ENCODE measurements at places on chromosomes 16 and 17.

DNA sequence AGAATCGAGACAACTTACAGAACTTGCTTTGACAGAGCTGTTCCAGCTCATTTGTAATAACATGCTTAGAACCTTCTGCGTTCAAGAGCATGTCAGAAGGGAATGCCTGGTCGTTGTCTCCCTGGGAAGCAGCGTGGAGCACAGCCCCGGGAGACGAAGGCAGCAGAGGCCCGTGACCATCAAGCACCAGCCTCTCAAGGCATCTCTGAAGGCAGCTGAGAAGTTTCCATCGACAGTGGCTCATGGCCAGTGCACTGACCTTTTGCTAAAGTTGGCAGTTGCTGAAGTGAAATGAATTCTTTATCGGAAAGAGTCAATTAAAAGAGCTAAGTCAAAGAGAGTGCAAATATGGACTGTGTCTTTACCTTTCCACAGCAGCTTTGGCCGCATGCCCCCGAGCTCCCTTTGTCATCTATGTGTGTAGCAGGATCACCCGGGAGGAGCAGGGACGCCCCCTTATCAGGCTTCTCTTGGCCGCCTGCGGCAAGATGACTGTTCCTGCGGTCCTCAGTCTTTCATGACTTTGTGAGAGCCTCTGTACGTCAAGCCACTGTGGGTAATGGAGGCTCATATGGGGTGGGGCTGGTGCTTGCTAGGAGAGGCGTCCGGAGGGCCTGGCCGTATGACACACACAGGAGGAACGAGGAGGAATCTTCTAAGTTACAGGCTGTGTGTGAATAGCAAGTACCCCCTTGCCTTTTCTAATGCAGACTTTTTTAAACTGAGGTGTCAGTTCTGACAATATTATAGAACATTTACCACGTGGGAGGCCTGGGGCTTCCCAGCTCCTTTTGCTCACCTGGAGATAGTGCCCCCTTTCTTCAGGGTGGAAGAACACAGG, 54.2 kb downstream of the LDHD start:
- no peak for DNase-seq

GRCh38 chr17:48462946-48463345, 32.9 kb upstream of the SKAP1 start:
- no peak for DNase-seq

- no peak for DNase-seq
These were observed 188.0 kb upstream of the FOXF1 start for GRCh38 chr16:86322283-86322682.

GRCh38 chr16:57178793-57179212, 7.0 kb downstream of the PSME3IP1 start:
- no peak for DNase-seq

DNA sequence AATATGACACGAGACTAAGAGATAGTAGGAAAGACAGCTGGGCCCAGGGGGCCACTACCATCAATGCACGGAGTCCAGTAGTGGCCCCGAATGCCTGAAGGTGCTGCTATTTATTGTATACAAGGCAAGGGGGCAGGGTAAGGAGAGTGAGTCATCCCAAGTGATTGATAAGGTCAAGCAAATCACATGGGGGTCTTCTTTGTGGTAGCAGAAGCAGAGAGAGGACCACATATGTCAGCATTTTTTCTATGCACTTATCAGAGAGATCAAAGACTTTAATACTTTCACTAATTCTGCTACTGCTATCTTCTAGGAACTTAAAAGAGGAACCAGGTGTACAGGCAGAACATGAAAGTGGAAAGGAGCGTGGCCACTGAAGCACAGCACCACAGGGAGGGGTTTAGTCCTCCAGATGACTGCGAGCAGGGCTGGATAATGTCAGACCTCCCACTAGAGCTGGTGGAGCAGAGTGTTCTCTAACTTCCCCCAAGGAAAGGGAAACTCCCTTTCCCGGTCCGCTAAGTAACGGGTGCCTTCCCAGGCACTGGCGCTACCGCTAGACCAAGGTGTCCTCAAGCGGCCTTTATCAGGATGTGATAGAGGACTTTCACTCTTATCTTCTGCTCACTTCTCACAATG, 26.4 kb upstream of the ARL4D start:
- no peak for DNase-seq

DNA sequence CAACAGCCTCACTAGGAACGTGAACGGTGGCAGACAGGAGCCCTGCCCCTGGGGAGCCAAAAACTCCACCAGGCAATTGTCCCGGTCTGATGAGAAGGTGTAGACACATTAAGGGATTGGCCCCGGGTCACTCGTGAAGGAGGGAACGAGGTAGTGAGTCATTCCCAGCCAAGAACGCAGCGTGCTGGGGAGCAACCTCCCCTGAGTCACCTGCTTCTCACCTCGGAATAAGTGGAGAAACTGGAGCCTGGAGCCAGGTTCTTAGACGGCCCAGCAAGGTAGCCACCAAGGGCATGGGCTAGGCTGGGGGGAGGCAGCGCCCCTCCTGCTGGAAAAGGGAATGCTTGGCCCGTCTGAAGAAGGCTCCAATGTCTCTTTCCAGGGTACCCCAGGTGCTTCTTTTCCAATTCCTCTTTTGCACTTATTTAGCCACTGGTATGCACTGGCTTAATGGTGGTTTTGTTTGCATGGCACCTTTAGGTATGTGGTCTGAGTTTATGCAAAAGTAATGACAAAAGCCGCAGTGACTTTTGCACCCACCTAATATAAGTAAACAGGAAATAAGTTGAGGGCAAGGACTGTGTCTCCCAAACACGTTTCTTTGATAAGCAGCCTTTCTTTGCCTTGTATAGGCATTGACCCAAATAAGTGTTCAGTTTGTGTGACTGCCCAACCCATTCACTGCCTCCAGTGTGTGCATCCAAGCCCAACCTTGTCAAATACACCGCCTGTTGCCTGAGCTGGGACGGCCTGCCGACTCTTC, 1.8 kb upstream of the HELZ start:
- DNase-seq, result no peak

DNA sequence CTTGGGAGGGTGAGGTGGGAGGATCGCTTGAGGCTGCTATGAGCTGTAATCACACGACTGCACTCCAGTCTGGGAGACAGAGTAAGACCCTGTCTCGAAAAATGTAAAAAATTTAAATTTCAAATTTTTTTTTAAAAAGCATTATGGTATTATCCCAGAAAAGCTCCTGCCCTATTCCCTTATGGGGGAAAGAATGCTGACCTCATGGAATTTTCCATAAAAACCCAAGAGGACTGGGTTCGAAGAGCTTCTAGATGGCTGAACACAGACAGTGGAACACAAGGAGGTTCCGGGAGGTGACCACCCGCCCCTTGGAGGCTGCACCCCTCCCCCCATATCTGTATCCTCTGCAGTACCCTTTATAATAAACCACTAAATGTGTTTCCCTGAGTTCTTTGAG, 4.0 kb downstream of the EIF4A3 start:
- no peak for DNase-seq

DNA sequence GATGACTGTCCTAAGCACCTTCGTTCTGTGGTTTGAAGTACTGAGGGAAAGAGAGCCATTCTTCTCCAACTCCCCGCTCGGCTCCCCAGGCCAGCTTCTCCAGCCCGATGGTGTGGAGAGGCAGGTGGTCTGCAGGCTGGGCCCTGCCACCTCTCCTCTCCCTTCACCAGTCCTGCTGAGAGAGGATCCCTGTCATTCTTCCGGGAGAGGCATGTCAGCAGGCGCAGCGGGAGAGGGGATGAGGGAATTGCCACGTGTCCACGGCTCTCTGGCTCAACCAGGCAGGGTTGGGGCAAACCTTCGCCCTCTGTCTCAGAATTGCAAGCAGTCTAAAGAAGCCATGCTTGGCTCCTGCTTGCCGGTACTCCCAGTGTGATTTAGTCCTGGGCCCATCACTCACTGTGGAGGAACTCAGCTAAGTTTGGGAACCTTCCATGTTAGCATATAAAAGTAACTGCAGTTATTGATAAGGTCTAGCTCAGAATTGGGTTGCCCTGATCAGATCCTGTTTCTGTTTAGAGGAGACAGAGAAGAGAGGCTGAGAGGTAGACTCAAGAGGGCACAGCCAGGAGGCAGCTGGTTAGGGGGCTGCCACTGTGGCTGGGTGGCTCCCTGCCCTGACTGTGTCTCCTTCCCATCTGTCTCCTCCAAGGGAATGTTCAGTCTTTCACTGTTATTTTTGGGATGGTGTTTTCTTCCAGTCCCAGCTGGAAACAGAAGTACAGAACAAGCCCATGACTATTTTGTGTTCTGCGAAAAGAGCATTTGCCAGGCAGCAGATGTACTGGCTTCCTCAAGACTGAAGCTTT, 17.4 kb downstream of the HS3ST3B1 start:
- no peak for DNase-seq

Measured in GOT3 (cell line).